ENCODE measurements at places on chromosomes 2 and 18.

DNA sequence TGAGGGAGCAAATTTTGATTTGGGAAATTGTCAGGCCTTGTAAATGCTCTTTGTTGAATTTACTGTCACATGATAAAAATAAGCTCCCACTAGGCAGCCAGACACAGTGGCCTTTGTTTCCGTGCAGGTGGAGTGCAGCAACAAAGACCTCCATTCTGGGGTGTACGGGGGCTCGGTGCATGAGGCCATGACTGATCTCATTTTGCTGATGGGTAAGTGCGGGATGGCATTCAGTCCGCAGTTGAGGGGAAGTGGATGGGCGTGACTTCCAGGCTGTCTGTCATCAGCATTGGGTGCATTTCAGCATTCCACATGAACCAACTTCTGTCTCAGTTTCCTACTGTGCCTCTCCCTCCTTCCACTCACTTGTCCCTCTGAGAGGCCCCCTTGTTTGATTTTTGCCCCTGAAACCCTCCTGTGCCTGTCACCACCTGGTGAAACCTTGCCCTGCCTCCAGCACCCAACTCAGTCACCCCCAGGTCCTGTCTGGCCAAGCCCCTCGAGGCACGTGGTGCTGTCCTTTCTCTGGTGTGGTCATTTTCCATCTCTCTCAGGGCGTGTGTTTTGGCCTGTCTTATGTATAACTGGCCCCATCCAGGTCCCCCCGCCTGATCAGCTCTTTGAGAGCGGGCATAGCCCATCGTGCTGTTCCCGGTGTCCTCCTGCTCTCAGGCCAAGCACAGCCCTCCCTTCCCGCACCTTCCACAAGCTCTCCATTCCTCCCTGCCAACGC is 16.3 kb downstream of the CNDP2 start:
- DNase-seq, result no peak

DNA sequence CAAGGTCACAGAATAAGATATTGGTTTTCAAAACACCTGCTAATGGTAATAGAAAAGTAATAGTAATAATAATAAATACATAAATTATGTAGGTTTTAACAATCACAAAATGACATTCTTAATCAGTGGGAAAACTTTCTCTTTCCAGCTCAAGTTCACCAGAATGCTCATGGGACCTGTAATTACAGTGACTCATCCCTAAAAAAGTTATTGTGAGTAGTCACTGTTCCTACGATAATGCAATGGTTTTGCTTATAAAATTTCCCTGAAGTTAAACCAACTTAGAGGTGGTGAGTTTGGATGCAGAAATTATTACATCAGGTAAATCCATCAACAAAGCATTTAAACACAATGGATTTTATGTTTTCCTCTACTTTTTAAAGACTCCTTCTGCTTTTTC is 502.3 kb downstream of the PID1 start:
- DNase-seq, result no peak

- no peak for DNase-seq
Observed at GRCh38 chr2:233093166-233093448, 33.0 kb downstream of the INPP5D start.

GRCh38 chr18:54924948-54925347 is 34.3 kb downstream of the CCDC68 start:
- no peak for DNase-seq

- DNase-seq, result no peak
Observed at GRCh38 chr2:199740111-199740428, 110.9 kb downstream of the FTCDNL1 start.

DNA sequence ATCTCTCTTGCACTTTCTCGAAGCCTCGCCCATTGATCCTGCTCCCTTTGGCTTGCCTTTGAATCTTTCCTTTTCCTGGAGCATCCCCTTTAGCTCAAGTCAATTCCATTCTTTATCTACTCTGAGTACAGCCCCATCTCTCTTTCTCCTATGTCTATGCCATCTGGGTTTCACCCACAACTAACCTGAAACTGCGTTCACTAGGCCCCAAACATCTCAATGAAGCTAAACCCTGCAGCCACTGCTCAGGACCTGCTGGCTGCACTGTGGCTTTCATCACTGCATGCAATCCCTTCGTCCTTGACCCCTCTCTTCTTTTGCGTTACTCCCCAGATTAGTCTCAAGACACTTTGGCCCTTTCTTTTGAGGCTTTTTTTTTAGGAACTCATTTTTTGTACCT is 81.6 kb upstream of the CYRIA start:
- DNase-seq, result no peak

- no peak for DNase-seq
Observed at GRCh38 chr2:205197468-205198139, 484.7 kb upstream of the NRP2 start.

DNA sequence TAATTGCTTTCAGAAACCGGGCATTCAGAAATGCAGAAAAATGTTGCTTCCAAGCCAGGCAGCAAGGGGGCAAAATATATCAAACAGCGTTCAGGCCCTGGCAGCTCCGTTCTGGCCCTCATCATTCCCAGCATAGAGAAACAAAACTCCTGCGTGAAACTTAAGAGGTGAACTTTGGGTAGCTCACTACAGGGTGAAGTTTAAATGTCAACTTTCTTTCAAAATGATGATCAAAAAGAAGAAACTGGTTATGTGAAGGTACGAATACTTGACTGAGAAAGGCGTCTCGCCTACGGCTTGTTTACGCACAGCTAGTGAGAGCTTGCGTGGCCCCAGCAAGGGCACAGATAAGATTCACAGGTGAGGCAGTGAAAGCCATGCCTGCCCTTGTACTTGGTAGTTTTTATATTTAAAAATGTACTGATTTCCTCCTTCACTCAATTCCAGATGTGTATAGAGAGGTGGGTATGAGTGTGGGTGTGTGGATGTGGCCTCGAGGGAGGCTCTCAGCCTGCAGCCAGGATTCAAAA is 127.5 kb downstream of the NFATC1 start:
- DNase-seq, result no peak

DNA sequence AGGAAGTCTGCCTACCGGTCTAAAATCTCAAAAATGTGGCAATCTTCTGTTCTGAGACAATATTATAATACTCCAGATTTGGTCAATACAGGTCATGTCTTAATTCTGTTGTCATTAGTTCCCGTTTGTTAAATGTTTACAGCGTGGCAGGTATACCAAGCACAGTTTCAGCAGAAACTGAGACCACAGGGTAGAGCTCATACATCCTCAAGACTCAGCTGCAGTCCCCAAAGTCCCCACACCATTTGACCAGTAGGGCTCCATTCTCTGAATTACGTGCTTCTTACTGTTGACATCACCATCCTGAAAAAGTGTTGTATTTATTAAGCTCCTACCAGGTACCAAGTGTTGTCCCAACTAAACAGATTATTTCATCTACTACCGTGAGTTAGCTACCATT is 157.1 kb downstream of the MC4R start:
- DNase-seq, result no peak

DNA sequence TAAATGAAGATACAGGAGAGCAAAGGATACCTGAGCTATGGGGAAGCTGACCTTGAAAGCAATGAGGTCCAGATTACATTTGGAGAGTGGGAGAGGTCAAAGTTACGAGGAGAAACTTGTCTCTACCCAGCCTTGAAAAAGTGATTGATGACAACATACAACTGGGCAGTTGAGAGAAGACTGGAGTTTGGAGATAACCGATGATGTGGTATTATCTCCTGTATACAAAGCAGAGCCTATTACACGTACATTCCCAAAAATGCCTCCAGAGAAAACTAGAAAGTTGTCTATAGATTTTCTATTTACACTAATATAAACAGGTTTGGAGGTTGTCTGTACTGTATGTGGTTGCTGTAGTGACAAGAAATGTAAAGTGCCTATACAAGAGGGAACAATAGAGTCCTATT is 28.3 kb downstream of the ARL5A start:
- no peak for DNase-seq

DNA sequence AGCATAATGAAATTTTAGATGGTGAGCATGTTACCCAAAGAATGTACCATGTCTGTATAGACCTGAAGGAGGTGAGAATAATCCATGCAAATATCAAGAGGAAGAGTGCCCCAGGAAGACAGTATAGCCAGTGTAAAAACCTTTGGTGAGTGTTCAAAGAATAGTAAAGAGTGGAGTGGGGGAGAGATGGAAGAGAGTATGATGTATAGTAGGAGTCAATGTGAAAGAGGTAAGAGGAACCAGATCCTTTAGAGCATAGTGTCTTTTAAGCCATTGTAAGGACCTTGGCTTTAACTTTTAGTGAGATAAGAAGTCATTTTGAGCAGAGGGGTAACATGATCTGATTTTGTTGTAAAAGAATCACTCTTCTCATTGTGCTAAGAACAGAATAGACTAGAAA is 1052.3 kb upstream of the ZEB2 start:
- DNase-seq, result no peak

DNA sequence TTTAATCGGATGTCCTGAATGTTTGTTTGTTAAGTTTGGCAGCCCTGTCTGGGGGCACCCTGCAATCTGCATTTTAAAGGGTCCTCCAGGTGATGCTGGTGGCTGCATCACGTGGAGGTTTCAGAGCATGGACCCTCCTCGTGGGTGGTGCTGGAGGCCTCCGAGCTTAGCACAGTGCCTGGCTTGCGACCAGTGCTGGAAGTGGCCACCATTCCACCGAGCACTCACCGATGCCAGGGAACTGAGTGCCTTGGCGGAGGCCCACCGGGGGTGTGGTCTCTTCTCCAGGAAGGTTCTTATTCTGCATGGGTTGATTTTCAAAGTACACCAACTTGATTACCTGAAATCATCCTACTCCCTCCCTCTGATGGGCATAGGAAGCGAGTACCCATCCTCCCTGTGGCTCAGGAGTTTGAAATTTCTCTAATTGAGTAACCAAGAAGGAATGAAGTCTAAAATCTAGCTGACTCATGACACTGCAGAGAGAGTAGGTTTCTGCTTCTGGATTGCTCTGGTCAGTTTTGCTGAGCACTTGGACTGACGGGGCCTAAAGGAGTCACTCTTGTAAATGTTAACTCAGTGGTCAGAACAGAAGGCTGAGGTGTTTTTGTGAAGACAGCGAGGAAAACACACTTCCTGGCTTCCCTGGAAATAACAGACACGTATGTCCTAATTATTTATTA is 58.1 kb upstream of the SLC66A3 start:
- DNase-seq, result no peak

DNA sequence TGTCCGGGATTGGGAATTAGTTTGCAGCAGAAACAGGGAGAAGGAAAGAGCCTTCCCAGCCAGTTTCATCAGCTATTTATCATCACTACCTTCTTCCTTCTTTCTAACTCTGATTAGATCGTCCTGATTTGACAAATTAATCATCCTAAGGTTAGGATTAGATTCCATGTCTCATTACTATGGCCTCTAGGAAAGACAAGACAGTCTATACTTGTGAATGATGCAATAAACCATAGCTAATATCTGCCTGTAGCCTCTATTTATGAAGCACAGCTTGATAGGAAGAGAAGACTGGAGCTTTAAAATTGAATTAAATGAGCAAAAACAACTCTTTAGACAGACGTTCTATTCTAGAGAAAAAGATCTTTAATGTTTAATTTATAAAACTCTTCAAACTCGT is 25.2 kb upstream of the FRZB start:
- DNase-seq, result no peak

- no peak for DNase-seq
Observed at GRCh38 chr2:105301646-105302045, 27.9 kb downstream of the TGFBRAP1 start.

- no peak for DNase-seq
Observed at GRCh38 chr2:3608373-3609278, 13.7 kb downstream of the COLEC11 start.

DNA sequence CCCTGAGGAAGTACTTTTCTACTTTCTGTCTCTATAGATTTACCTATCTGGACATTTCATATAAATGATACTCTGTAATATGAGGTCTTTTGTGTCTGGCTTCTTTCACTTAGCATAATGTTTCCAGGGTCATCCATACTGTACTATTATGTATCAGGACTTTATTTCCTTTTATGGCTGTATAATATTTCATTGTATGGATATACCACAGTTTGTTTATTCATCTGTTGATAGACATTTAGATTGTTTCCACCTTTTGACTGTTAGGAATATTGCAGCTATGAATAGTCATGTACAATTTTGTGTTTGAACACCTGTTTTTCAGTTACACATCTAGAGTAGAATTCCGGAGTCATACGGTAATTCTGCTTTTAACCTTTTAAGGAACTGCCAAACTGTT is 73.8 kb downstream of the TMEM185B start:
- DNase-seq, result no peak

DNA sequence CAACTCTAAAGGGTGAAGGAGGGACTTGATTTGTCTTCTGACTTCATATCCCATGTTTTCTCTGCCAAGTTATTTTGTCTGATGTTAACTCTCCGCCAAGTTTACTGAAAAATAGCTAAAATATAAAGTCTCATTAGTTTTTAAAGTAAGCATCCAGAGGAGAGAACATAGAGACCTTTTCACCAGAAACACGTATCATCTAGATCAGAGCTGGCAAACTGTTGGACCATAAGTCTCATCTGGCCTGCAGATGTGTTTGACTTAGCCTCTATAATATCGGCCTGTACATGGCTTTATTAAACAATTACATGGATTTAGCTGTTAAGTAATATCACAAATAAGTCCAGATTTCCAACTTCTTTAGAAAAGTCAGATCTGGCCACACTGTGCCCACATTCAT is 182.6 kb downstream of the PLCL1 start:
- no peak for DNase-seq

DNA sequence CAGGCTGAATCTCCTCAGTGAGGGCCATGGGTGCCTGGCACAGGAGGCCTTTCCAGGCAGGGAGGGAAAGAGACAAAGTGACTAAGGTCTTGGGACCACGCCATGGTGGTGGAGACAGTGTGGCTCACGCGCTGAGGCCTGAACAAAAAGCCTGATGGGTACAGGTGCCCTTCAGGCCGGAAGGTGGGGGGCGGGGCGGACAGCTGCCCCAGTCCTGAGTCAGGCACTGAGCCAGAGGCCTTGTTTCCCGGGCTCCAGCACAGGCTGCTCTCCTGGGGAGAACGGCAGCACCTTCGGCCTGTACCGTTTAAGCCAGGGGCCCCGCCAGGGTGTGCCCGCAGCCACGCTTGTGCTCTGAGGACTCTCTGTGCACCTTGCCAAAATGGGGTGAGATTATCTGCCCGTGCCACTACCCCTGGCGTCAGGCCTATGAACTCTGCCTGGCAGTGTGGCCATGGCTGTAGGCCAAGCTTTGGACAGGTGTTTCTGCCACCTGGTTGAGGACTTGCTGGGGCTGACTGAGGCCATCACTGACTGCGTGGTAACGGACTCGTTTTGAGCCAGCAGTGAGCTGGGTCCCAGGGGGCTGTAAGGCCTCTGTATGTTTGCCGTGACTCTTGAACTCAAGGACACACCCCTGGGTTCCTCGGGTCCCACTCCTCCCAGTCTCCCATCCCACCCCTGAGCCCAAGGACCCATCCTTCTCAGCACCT is 31.7 kb upstream of the DNMT3A start:
- DNase-seq, result peak; percentile 78
